ENCODE measurements at places on chromosomes 5 and 9. TPM values are rescaled to one million over a fixed set of nuclear protein-coding genes. Genes with fewer than 3 reads are reported as not detected.

DNA sequence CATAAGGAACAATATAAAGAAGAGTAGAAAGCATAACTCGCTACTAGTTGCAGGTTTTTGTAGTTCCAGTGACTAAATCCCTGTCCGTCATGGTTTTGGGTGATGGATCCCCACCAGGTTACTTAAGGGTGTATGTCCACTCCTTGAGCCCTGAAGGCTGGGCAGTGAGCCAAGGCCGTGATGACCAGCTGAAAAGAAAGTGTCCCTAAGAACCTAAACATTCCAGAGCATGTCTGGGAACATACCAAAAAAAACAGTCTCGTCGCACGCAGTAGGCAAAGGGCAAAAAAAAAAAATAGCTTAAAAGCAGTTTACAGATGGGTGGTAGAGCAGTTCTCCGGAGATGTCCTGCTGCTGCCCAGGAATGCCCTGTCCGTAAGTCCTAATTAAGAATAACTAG, 21.4 kb upstream of the SNAPC3 start:
- DNase-seq = no peak

DNA sequence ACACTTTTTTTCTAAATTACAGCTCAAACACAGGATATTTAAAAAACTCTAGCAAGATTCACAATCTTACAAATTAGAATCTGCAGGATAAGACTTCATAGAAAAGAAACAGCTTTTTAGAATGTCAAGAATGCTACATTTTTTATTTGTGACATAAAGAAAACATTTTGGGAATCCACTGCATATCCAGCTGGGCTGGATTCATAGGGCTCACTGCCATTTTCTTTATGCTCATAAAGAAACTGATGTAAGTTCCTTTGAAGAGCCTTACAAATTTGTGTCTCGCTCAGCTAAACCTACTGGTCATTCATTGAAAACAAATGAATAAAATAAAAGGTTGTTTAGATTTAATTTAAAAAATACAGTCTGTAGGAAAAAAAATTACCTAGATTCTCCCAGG, 332.3 kb downstream of the TRPM3 start:
- DNase-seq = no peak

Gene PPP3R2
- total RNA-seq = not detected

Gene FYB1
- total RNA-seq = 4.5 TPM

DNA sequence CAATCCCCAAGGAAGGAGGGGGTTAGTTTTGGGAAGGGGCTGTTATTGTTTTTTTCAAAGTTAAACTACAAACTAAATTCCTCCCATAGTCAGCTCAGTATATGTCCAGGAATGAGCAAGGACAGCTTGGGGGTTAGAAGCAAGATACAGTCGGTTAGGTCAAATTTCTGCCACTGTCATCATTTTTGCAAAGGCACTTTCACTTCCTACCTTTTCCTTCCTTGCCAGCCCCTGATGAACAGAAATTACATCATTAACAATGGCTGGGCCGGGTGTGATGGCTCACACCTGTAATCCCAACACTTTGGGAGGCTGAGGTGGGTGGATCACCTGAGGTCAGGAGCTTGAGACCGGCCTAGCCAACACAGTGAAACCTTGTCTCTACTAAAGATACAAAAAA, 51.5 kb upstream of the HRH2 start:
- DNase-seq = no peak

Gene SHOC1
- not detected for total RNA-seq

Gene TMC1
- 0.27 TPM for total RNA-seq

GRCh38 chr9:92669527-92669889, 423 bp downstream of the IPPK start:
- no peak for DNase-seq
